ENCODE measurements at places on chromosomes 7 and 10.

DNA sequence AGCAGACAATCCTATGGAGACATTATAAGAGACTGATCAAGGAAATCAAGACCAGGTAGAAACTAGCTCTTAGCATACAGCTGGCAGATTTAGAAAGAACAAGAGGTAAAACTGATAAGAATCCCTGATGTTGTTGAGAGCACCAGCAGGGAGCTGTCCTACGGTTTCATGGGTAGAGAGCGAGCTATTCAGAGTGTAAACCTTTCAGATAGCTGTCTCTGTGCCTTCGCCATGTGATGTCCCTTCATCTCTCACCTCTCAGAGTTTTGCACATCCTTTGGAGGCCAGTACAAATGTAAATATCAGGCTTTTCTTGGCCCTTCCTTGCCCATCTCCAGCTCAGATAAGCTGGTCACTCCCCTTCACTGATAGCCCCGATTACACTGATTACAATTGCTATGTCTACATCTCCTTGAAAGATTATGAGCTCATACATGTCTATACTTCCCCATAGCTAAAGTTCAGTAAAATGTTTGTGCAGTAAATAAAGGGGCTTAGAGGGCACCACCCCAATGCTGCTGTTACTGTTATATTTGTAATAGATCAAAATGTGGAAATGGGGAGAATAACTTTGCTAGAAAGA is 21.9 kb downstream of the THSD7A start:
- no peak for DNase-seq

GRCh38 chr7:43294080-43294630 is 181.7 kb downstream of the HECW1 start:
- no peak for DNase-seq

- no peak for DNase-seq
Measured at GRCh38 chr7:24795407-24795767, 38.1 kb upstream of the GSDME start.

- DNase-seq, result no peak
Measured at GRCh38 chr10:23088609-23089008, 6.8 kb upstream of the MSRB2 start.

- DNase-seq, result no peak
Measured at GRCh38 chr10:359093-359492, 223.8 kb downstream of the ZMYND11 start.
